SJSA1 (cell line): ENCODE measurements at places on chromosomes 1 and 21. TPM values are rescaled to one million over a fixed set of nuclear protein-coding genes. Genes with fewer than 3 reads are reported as not detected.
A peak's percentile ranks its signal among the peaks of the same experiment; 100 is the strongest.

NAV1 gene
- total RNA-seq: 12.7 and 15.5 TPM in 2 replicates

- no peak for DNase-seq
These were observed 115.9 kb upstream of the RUNX1 start for GRCh38 chr21:35164971-35165483.

DNA sequence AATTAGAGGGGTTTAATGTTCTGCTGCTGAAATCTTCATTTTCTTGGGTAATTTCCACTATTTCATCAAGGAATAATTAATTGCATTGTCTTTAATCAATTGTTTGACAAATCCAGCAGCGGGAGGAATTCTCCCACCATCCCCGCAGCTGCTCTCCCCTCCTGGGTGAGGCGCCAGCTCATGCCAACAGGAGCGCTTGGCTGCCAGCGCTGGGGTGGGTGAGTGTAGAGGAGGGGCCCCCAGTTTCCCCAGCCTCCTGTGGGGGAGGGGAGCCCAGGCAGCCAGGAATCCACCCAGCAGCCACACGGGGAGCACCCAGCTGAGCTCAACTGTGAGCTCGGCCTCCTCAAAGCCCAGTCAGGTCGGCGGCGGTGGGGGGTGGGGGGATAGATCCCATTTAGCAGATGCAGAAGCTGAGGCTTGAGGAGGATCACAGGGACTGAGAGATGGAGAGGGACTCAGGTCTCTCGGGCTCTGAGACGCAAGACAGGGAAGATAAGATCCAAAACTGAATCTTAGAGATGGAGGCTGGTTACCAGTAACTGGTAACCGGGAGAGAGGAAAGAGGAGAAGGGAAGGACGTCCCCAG, 46.5 kb downstream of the FOXO6 start:
- no peak for DNase-seq

DNA sequence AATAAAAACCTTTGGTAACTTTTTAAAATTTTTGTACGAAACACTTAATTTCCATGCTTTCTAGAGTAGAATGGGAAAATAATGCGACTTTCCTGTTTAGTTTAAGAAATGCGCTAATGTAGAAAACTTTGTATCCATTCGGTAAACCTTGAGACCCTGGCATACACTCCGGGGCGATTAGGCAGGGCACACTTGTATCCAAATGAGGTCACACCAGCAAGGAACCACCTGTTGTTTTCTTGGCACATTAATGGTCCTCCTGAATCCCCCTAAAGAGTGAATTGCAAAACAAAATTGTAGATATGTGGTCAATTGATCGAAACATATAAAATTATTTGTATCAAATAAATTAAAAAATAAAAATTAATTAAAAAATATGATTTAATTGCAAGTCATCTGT, 25.2 kb downstream of the CHODL start:
- no peak for DNase-seq

DNA sequence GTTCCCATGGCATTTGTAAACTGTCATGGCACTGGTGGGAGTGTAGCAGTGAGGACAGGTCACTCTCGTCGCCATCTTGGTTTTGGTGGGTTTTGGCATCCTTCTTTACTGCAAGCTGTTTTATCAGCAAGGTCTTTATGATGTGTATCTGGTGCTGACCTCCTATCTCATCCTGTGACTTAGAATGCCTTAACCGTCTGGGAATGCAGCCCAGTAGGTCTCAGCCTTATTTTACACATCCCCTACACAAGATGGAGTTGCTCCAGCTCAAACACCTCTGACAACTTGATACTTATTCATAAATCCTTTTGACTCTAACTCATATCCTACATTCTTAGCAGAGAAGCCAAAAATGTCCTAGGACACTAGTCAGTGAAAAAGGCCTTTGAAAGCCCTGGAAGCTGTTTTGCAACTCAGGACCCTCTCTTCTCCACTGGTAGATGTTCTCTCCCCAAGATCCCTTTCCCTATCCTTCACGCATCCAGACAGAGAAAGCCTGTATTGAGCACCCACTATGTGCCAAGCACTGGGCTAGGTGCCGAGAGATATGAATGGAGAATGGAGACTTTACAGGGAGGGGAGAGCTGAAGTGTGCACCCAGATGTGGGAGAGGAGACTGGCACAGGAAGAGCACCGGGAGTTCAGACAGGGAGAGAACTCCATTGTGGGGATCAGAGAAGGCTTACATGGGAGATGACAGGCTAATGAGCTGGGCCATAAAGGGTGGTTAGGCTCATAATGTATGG, 6.7 kb upstream of the CSRP1 start:
- DNase-seq: no peak

DNA sequence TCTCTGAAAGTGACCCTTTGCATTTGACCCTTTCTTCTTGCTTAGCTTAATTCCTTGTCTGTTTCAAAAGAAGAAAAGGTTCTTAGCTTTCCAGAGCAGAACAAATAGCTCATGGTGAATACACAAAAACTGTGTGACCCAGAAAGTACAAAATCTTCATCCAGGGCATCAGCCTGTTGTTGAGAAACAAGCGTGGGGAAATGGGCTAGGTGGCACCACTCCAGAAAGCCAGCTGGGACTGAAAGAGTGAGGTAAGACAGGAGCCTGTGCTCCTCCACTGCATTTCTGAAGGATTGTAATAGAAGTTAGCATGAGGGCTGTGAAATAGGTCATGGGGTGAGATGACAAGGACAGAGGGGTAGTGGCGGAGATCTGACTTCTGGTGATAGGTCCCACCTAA, 45.8 kb downstream of the CYP2J2 start:
- DNase-seq: no peak

SLFNL1 gene
- total RNA-seq: 0.03 TPM in 1 of 2 replicates, not detected in the other

- DNase-seq: no peak
These were observed 444.7 kb downstream of the CAMTA1 start for GRCh38 chr1:7229696-7230631.

- DNase-seq: no peak
These were observed 78.0 kb downstream of the BCAR3 start for GRCh38 chr1:93603601-93604000.

RGS2 gene
- total RNA-seq: 2.1 and 4.7 TPM in 2 replicates

DNA sequence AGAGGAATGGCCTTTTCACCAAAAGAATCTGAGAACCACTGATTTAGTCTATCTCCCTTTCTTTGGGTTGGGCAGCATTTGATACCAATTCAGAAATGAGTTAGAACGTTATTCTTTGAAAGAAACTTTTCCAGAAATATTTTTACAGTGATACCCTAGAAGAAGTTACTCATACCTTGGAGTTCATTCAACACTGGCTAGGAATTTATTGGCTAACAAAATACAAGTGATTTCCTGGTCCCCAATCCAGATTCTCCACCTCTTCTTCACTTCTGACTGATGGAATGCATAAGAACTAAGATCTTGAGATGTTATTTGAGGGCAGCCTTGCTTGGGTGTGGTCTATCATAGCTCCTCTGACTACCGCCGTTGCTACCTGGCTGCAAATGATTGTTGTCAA, 9.4 kb downstream of the C1orf162 start:
- DNase-seq: no peak

GRCh38 chr1:231138236-231138635, 23.6 kb upstream of the TRIM67 start:
- peak; percentile 60 for DNase-seq

GRCh38 chr1:199522936-199523335, 504.6 kb upstream of the NR5A2 start:
- no peak for DNase-seq

DNA sequence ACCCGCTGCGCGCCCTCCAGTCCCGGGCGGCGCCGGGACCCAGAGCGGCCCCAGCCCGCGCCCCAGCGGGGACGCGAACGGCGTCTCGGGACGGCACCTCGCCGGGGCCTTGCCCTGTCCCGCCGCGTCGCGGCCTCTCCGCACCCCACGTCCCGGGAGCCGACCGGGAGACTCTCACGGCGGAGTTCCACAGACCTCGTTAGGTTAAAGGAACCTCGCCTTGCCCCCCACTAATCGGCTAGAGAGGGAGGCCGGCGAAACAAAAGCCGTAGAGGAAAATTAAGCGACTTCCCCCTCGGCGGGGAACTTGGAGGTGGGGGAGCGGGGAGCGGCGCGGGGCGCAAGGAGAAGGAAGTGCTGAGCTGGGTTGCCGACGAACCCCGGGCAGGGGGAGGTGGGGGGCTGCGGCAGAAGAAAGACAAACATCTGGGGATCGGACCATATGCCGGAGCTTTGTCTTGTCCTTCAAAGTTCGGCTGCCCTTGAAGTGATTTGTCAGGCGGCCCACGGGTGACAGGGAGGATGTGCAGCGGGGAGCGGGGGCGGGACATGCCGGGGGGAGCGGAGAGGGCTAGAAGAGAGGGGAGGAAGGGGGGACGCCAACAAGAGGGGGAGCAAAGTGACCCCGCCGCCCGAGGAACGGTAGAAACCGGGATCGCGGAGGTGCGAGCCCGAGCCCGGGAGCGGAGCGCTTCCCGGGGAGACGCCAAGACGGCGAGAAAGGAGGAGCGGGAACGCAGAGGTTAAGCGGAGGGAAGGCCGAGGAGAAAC, 120.0 kb upstream of the RRP15 start:
- no peak for DNase-seq

PACC1 gene
- 9.4 and 13.4 TPM in 2 replicates for total RNA-seq

GRCh38 chr1:209222826-209223225, 360.7 kb upstream of the CAMK1G start:
- DNase-seq: no peak

- DNase-seq: peak; percentile 53
These were observed 543 bp downstream of the ABCB10 start for GRCh38 chr1:229557913-229558414.

DNA sequence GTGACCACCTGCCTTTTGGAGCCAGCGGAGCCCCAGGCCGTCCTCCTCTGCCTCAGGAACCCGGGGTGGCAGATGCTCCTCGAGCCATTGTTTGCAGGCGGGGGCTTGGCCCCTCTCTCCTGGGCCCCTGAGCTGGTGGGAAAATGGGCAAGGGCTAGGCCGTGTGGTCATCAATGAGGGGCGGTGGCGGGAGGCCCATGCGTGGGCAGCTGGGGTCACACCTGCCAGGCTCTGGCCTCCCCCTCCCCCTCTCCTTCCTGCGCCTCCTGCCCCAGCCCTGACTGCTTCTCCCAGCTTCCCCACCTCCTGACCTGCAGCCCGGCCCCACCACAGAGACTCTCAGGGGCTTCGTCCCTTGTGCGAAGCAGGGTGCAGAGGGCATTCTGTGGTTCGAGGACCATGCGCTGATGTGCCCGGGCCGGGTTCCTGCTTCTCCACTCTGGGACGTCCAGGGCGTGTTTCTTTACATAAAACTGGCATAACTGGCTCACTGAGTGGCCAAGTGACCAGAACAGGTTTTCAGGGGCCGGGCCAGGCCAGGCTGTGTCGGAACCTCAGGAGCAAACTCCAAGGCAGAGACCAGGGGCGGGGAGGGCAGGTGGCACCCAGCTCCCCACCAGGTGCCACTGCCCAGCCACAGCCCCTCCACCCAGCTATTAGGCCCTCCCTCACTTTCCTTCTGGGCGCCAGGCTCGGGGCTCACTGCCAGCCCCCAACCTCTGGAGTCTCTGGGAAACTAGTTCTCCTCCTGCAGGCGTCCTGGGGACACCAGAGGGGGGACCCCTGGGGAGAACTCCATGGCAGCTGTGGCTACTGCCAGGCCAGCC, 9.3 kb downstream of the SAMD11 start:
- no peak for DNase-seq

GRCh38 chr1:115116512-115116911, 27.2 kb upstream of the TSPAN2 start:
- no peak for DNase-seq

NBPF26 gene
- total RNA-seq: 11.0 and 14.5 TPM in 2 replicates

GRCh38 chr1:4002741-4003140, 102.7 kb upstream of the C1orf174 start:
- no peak for DNase-seq

MSH4 gene
- 0.13 TPM in 1 of 2 replicates, not detected in the other for total RNA-seq

UBE2J2 gene
- total RNA-seq: 92.1 and 96.6 TPM in 2 replicates

GRCh38 chr1:27725374-27726172, at the start of gene FAM76A:
Gene FAM76A (plus strand): TSS chr1:27725961. CDS start chr1:27726081, 120 bp downstream.
- peak; percentile 99 for DNase-seq

NPHS2 gene
- not detected in 2 replicates for total RNA-seq

DNA sequence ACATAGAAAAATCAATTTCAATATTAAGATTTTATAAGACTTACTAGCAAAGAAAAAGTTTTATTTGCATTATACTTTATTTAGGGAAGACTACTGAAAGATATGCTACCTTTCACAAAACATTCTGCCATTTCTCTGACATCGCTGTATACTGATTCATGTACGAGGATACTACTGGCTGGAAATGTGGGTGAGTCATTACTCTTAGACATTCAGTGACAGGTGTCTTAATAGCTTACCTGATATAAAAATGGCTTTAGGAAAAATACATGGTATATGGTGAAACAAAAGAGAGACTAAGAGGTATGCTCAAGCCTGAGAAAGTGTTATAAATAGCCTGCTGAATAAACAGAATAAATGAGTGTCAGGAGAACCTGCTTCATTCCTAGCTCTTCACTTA, 73.0 kb upstream of the EXO1 start:
- DNase-seq: no peak

- no peak for DNase-seq
These were observed 2.7 kb downstream of the RBM15 start for GRCh38 chr1:110341872-110342331.

SRSF10 gene
- 145 and 147 TPM in 2 replicates for total RNA-seq

WNT2B gene
- 8.7 and 14.7 TPM in 2 replicates for total RNA-seq

GRHL3 gene
- not detected in 2 replicates for total RNA-seq

FCN3 gene
- not detected in 2 replicates for total RNA-seq

- no peak for DNase-seq
These were observed 5.1 kb upstream of the DSTYK start for GRCh38 chr1:205216588-205216987.

DNA sequence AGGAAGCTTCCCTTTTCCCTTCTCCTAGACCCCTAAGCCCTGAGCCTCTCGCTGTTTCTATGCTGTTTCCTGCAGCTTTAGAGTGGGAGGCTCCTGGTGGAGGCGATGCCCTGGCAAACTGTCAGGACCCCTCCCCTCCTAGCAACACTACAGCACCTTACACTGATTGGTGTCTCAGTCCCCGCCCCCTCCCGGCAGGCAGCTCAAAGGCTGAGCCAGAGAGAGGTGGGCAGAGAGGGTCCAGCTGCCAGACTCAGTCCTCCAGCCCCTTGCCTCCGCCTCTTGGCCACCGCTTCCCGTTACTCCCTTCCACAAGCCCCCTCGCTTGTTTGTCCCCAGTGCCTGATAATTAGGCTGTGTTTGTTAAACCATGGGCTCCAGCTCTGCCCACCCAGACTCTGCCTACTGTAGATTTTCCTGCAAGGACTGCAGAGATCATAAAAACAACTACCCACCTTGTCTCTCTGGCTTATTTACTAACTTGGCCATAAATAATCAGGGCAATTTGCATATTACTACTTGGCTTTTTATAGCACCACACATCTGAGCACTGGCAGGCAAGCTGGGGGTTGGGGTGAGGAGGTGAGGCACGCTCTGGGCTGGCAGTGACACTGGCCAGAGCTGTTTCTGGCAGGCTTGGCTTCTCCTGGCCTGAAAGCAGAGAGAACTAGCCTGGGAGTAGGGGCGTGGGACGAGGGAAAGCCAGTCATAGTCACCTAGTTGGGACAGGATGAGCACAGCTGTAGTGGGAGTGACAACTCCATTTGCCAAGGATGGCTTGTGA, 107.5 kb downstream of the CSMD2 start:
- DNase-seq: no peak

GRCh38 chr1:27795601-27796000, 22.6 kb downstream of the STX12 start:
- DNase-seq: no peak
